Caco-2 (cell line): ENCODE measurements at places on chromosomes 6 and 20. TPM values are rescaled to one million over a fixed set of nuclear protein-coding genes. Genes with fewer than 3 reads are reported as not detected.

- no peak overlapping the region for H3K4me3 ChIP-seq
- no peak for DNase-seq
- H3K36me3 ChIP-seq, result no peaks in the 10 kb centered on the region
- H3K27ac ChIP-seq, result no peak overlapping the region
- H3K27me3 ChIP-seq, result no peaks in the 10 kb centered on the region
- H3K4me1 ChIP-seq, result no peaks in the 10 kb centered on the region
Observed at GRCh38 chr6:21348504-21349195, 244.9 kb upstream of the SOX4 start.

DNA sequence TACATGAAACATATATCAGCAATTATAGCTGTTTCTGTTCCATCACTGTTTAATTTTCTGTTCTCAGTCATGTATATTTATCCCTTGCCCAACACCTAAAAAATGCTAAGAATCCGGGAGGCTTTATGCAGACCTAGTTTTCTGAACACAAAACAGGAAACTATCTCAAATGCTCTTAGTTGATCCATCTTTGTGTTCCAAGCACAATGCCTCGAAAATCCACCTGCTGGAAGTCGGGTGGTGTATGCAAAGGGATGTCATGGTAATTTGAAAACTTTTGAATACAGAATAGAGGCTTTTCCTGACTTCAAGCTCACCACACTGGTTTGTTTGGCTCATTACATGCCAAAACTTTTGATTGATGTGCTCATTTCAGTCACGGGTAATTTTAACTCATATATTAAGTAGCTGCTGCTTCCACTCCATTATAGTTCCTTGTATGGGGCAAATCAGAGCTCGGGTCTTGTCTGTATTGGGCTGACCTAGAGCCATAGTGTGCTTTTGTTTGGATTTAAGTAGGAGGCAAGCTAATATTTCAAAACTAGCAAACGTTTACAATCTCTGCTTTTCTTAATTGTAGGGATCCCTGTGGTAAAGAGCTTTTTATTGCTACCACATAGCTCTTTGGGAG is 646.5 kb upstream of the EPHA7 start:
- no peaks in the 10 kb centered on the region for H3K4me1 ChIP-seq
- no peak overlapping the region for H3K4me3 ChIP-seq
- H3K27me3 ChIP-seq, result no peaks in the 10 kb centered on the region
- no peak overlapping the region for H3K27ac ChIP-seq
- DNase-seq, result no peak
- H3K36me3 ChIP-seq, result no peaks in the 10 kb centered on the region

Gene C20orf202
- not detected in 2 replicates for total RNA-seq

DNA sequence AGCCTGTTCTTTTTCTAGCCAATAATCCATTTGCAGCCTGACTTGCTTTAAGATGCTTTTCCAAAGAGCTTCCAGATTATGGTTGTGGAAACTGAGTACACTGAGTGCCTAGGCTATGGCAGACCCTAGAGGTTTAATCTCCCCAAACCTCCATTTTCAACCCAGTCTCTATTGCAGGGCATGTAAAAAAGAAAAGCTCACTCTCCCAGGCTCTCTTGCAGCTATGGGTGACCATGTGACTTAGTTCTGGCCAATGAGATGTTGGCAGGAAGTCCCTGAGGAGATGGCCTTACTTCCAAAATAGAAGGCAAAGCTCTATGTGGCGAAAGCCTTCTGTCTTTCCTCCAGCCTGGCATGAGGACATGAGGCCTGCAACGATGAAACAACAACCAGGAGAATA is 3.8 kb downstream of the PDRG1 start:
- peaks cover 10% of the 10 kb centered on the region for H3K36me3 ChIP-seq
- DNase-seq, result no peak
- no peak overlapping the region for H3K4me3 ChIP-seq
- no peaks in the 10 kb centered on the region for H3K27me3 ChIP-seq
- peaks cover 6% of the 10 kb centered on the region; the same call in 1 of the 2 replicates for H3K4me1 ChIP-seq
- H3K27ac ChIP-seq, result no peak overlapping the region

Gene SLC17A2
- total RNA-seq, result not detected in 2 replicates

DNA sequence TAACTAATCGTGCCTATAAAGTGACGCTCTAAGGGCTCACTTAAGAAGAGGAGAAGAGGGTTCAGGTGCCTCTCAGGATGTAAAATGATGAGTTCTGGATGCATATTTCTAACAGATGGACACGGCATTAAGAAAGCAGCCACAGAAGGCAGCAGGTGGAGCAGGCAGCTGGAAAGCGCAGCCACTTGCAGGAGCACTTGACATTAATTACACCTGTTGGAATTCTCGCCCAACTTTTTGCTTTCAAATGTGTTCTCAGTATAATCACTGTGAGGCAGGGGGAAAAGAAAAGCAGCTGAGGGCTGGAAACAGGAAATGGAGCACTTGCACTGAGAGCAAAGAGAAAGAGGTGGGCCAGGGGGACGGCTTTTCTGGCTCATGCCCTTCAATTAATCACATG is 164.2 kb downstream of the NKAIN2 start:
- peaks cover 12% of the 10 kb centered on the region; the same call in 1 of the 2 replicates for H3K4me1 ChIP-seq
- H3K27ac ChIP-seq, result no peak overlapping the region
